Stimulated activated CD4-positive, alpha-beta T cell treated with anti-CD3 and anti-CD28 coated beads, TNF-alpha, amount 100 ng/mL, for 48 hours (primary cell): ENCODE measurements at places on chromosomes 7 and 10.

GRCh38 chr7:69095649-69096048, 502.6 kb upstream of the AUTS2 start:
- no peak for DNase-seq

DNA sequence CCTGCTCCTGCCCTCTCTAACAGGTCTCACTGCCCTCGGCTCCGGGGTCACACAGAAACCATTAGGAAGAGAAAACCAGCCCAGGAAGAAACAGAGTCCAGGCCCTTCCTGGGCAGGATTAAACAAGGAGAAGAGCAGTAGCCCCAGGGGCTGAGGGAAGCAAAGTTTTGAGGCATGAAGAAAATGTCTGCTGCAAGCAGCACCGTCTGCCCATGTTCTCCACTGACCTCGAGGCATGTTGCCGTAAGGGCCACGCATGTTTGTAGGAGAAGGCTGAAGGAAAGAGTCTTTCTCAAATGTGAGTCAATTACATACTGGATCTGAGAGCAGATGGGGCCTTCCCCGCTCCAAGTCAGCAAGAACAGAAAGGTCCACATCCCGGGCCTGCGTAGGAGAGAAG, 4.2 kb downstream of the ZNF746 start:
- DNase-seq = no peak

DNA sequence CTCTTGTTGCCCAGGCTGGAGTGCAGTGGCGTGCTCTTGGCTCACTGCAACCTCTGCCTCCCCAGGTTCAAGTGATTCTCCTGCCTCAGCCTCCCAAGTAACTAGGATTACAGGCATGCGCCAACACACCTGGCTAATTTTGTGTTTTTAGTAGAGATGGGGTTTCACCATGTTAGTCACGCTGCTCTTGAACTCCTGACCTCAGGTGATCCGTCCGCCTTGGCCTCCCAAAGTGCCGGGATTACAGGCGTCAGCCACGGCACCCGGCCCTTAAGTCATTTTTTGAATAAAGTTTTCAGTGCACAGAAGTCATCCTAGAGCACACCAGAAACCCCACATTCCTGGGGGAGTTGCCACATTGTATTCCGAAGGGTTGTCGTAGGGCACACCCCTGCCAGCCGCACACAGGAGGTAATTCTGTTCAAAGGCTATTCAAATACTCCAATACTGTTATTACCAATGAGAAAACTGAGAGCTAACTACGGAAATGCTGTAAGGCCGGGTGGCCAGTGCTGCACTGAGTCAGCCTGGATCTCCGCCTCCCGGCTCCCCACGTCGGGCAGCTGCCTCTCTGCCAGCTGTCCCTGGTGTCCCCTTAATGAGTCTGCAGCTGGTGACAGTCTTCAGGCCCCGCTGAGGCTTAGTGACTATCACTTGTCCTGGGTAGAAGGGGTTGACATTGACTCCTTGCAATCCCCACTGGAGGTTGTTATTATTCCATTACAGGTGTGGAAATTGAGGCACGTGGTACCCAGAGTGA, 8.6 kb upstream of the RFC2 start:
- no peak for DNase-seq

DNA sequence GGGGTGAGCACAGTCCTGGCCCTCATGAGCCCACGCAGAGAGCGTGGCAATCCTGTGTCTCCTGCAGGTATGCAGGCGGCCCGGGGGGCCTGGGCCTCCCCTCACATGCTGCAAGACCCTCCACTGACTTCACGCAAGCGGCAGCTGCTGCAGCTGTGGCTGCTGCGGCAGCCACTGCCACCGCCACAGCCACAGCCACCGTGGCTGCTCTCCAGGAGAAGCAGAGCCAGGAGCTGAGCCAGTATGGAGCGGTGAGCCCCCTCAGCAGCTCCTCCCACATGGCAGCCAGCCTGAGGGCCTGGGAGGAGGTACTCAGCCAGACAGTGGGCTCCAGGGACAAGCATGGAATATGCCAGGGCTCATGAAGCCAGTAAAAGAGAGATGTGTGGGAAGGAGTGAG, 8.7 kb downstream of the ZMIZ2 start:
- DNase-seq = no peak
